ENCODE measurements at places on chromosomes 3 and 15.

- no peak for DNase-seq
These were observed 16.3 kb downstream of the BHLHE40 start for GRCh38 chr3:4995500-4996053.

- no peak for DNase-seq
These were observed 3.5 kb downstream of the ISLR2 start for GRCh38 chr15:74133694-74134386.

GRCh38 chr15:39084674-39085530 is 496.0 kb upstream of the THBS1 start:
- no peak for DNase-seq

DNA sequence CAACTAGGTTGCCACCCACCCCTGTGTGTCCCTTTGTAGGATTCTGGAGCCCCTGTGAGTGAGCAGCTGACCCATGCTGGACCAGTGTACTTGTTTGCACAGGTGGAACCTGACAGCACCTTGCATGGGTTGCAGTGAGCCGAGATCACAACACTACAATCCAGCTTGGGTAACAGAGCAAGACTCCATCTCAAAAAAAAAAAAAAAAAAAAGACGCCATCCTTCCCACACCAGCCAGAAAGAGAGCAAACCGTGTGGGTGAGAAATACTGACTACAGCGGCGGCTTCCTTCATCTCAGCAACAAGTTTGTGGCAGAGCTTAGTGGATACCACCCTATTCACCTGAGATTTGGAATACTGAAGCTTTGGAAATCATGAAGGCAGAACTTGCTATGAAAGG is 746 bp upstream of the CD80 start:
- DNase-seq: no peak

DNA sequence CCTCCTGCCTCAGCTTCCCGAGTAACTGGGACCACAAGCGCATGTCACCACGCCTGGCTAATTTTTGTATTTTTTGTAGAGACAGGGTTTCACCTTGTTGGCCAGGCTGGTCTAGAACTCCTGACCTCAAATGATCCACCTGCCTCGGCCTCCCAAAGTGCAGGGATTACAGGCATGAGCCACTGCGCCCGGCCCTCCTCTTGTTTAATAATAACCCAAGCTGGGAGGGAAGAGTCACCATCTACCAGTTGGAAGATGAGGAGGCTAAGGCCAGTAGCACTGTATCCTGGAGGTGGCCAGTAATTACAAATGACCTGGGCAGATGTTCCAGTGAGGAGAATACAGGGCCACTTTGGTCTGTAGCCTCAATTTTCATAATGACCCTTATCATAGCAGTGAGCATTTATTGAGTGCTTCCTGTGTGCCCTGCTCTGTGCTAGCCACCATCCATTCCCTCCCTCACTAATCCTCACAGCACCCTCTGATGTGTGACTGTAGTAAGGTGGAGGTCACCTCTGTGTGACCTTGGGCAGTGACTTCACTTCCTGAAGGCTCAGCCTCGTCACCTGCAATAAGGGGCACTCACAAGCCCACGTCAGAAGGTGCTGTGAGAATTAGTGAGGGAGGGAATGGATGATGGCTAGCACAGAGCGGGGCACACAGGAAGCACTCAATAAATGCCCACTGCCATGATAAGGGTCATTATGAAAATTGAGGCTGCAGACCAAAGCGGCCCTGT is 64.2 kb downstream of the ABTB1 start:
- no peak for DNase-seq

GRCh38 chr3:21920421-21920861 is 169.4 kb upstream of the ZNF385D start:
- no peak for DNase-seq

DNA sequence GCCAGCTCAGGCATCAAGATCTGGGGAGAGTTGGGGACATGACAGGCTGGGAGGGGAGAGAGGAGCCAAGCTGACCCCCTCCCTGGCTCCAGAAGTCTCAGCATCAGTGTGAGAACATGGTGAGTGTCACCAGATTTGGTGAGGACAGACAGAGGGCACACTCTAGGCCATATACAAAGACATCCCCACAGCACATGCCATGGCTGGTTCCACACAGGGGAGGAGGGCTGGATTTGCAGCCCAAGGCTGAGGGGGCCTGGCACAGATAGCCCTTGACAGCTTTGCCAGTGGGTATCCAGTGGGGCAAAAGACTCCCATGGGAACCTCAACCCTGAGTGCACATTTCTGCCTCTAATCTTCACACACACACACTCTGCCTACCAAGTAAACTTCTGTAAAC is 10.1 kb upstream of the ANKRD63 start:
- no peak for DNase-seq

DNA sequence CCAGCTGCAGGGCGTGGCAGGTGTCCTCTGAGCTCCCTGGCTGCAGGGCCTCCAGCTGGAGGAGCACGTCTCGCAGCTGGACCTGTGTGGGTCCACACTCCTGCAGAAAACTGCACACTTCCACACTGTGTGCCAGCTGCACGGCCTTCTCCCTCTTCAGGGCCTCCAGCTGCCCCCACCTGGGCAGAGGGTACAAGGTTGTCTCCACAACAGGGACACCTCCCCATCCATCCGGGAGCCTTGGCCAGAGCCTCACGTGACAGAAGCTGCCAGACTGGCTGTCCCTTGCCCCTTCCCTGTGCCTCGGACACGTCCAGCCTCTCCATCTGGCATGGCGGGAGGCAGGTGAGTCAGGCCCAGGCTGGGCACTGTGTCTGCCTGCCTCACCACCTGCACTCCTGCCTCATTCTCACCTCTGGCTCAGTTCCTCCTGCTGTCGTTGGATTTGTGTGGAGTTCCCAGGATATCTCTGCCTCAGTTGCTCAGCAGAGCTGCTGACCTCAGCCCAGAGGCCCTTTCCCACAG is 14.5 kb downstream of the SPTBN5 start:
- DNase-seq: no peak

DNA sequence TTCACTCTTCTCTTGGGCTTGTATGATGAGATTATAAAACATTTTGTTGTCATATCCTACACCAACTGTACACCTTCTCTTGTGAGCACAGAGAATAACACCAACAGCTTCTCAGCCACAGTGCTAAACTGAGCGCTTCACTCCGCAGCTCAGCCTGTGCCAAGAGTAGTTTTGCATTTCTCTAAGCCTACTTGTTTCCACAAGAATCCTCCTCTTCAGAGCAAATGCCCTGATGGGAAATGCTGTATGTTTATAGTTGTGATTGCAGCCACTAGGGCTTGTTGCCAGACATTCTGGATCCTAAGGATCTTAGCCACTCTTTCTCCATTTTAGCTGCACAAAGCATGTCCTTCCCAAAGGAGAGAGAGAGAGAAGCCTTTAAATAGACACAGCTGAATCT is 138.8 kb upstream of the PLXND1 start:
- DNase-seq: peak; percentile 28

DNA sequence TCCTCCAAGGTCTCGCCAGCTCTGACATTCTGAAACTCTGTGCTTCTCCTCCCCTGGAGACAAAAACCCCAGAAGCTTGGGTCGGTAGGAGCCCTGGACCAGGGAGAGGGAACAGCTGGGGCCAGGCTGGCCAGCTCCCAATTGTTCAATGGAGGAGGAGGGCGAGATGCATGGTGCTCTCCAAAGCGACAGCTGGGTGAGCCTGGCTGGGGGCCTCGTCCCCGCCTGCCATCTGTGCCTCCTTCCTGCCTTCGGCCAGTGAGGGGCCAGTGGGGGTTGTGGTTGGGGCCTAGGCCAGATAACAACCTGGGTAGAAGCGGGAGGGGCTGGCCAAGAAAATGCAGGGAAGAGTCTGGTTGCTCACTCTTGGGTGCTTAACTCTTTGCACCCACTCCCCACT is 79.4 kb downstream of the CORO2B start:
- DNase-seq: no peak

DNA sequence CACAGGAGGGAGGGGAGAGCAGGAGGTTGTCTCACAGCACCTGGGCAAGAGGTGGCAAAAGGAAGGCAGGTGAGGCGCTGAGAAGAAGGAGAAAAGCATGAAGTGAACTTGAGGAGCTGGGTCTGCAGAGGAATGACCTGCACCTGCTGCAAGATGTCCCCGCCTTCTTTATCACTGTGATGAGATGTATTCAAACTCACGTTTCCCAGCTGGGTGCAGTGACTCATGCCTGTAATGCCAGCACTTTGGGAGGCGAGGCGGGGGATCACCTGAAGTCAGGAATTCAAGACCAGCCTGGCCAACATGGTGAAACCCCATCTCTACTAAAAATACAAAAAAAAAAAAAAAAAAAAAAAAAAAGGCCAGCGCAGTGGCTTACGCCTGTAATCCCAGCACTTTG is 22.2 kb upstream of the ZNF710 start:
- no peak for DNase-seq

- no peak for DNase-seq
These were observed 258.5 kb downstream of the BBX start for GRCh38 chr3:107781253-107781652.

GRCh38 chr3:98136631-98137030 is 6.1 kb downstream of the OR5H1 start:
- DNase-seq: no peak

DNA sequence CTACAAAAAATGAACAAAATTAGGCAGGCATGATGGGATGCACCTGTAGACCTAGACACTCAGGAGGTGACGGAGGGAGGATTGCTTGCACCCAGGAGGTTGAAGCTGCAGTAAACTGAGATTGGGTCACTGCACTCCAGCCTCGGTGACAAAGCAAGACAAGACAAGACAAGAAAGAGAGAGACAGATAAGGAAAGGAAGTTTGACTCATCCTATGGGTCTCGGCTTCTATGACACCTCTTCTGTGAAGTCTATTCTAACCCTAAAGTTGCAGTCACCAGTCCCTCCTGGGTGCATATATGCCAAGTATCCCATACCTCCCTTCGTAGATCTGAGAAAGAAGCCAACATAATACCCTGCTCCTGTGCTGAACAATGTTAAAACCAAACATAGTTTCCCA is 7.9 kb upstream of the ZMAT3 start:
- no peak for DNase-seq

DNA sequence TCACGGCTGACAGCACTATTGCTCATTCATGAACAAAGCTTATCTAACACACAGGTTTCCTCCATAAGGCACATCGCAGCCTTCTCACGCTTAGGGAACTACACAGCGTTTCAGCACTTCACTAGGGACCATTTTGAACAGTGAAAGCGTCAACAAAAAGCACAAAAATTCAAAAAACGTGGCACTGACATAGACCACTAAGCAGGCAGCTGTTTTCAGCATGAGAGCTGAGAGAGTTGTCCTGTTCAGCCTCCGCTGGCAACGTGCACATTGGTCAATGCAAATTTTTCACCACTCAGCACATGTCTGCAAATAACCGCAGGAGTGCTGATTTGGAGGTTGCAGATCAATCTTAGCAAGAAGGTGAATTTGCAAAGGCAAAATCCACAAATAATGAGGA is 109.2 kb downstream of the LRRK1 start:
- DNase-seq: no peak

DNA sequence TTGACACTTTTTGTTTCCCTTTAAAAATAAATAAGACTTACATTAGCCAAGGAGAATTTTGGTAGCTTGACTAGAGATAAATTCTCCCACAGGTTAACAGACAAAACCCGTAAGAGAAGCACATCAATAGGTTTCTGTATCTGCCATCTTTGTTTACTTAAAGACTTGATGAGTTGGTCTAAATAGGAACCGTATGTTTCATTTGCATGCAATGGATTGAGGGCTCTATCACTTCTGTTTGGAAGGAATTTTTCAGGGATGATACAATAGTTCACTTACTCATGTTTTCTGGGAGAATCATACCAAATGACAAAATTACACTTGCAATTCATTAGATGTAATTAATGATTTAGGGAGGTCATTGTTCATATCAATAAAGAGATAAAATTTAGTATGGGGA is 631.5 kb upstream of the NR2F2 start:
- no peak for DNase-seq

- DNase-seq: no peak
These were observed 12.6 kb upstream of the STARD5 start for GRCh38 chr15:81336568-81336967.

DNA sequence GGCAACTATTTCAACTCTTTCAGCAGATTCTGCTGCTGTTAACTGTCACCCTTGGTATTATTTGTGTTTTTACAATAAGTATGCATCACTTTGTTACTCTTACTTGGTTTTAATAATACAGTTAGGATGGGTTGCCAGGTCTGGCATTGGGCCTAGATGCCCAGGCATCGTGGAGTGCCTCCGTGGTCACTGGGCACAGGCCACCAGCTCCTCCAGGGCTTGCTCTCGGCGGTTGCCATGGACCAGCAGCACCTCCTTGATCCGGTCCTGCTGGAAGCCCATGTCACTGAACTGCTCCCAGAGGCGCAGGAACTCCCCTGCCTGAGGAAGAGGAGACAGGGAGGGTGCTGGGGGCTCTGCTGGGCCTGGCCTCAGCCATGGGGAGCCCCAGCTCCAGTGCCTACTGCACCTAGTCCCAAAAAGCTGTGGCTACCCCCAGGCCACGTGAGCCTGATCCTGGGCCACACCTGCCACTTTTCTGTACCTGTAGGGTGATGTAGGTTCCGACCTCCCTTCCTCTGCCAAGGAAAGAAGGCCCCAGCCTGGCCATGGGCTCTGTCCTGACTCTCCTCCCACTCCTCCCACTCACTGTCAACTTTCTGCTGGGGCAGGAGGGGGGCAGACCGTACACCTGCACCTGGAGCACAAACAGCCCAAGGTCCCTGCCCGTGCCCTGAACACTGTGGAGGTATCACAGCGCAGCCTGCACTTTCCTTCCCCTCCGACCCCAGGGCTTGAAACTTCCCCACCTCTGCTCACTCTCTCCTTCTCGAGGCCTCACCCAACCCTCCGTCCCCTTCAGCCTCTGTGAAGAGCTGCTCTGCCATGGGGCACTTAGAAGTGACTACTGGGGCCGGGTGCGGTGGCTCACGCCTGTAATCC is 16.6 kb downstream of the KBTBD13 start:
- DNase-seq: no peak

DNA sequence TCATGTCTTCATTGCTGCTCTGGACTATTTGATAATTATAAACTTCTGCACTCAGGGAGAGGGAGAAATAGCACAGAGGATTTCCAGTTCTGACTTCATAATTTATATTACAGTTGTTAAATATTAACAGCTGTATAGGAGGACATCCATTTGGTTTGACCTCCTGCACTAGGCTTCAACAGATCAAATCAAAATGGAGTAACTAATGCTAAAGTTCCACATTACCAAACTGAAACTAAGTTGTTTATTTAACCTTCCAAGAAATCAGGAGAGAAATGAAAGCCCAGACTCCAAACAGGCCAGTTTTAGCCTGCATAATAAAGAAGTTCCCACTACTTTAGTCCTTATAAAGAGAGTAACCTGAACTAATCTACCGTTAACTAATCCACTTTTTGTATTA is 4.6 kb downstream of the PLSCR2 start:
- no peak for DNase-seq

DNA sequence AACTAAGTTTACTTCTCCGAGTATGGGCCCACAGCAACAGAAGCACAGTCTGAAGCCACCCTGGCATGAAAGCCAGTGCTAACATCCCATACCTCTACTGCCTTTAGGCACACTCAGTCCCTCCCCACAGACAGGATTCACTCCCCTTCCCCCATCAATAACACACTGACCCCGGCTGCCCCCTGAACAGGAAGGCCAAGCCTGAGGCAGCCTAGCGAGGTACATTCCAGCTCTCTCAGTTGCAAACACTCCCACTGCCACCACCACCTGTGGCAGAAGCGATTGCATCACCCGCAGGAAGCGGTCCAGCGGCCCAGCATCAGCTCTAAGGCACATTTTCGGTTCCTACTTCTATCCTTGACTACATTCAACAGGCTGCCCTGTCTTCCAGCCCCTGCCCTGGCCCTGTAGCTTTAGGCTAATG is 7.0 kb upstream of the BMF start:
- no peak for DNase-seq

GRCh38 chr3:195394700-195395099 is 48.1 kb downstream of the ACAP2 start:
- DNase-seq: no peak

Measured in DMS79 treated with DMSO at 0.1 percent for 48 hours (cell line).